CD4-positive, alpha-beta T cell treated with Interleukin-12 subunit alpha and Interleukin-12 subunit beta, for 1 hour (primary cell): ENCODE measurements at places on chromosomes 2 and 18.

DNA sequence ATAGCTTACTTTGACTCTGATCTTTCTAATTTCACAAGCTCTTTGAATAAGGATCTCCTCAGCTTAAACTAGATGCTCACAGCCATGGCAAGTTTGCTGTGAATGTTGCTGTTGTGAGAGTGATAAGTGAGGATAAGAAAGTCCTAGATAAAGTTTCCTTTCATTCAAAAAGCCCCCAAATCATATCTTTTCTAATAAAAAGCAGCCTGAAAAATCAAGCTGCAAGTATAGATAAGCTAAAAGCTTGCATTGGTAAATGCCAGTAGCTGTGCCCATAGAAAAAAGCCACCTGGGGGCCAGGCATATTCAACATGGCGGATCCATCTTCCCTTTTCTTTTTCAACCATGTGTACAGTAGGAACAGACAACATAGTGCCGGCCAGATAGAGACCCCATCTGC lies 4.3 kb downstream of the NLRC4 start:
- no peak for DNase-seq

DNA sequence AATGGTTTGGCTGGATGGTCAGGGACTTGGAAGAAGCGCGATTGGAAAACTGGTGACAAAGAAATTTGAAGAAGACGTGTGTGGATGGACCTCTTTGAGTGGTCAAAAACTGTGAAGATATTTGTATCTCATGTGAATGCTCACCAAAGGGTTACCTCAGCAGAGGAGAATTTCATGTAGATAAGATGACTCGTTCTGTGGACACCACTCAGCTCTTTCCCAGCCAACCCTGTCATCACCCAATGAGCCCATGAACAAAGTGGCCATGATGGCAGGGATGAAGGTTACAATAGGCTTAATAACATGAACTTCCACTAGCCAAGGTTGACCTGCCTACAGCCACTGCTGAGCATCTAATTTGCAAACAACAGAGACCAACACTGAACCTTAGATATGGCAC lies 248.3 kb downstream of the KCNE4 start:
- no peak for DNase-seq

- no peak for DNase-seq
These were observed 478.1 kb upstream of the ZNF804A start for GRCh38 chr2:184119989-184120800.

DNA sequence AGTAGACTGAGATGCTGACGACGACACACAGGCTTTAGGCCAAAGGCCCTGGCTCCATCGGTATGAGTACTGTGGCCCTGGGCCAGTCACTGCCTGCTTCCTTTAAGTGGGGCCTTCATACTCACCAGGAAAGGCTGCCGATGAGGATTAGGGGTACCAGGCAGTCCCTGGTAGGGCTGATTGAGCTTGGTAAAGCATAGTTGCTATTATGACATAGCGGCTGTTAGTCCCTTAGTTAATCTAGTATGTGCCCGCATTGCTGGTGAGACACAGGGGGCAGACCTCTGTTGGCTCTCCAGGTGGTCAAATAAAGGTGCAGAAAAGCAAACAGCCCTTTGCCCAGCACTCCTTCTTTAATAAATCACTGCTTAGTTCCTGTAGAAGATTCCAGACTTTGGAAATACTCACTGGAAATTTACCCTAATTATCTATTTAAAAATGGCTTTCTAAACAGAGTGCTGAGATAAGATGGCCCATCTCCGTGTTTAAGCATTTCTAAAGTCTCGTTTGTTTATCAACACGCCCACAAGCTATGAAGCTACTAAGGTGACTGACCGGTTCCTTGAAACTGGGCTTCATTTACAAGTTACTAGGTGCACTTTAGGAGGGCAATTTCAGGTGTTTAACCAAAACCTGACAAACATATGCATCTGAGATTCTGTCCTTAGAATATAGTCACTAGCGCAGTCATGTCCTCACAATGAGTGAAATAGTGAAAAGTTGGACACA lies 8.7 kb upstream of the BIN1 start:
- no peak for DNase-seq
